ENCODE measurements at places on chromosomes 11 and 22. TPM values are rescaled to one million over a fixed set of nuclear protein-coding genes. Genes with fewer than 3 reads are reported as not detected.

GRCh38 chr11:33634291-33634834 lies 66.3 kb downstream of the C11orf91 start:
- DNase-seq, result no peak

The RIMBP3B gene
- not detected for polyA plus RNA-seq

The TMEM138 gene
- polyA plus RNA-seq, result 31.5 TPM

DNA sequence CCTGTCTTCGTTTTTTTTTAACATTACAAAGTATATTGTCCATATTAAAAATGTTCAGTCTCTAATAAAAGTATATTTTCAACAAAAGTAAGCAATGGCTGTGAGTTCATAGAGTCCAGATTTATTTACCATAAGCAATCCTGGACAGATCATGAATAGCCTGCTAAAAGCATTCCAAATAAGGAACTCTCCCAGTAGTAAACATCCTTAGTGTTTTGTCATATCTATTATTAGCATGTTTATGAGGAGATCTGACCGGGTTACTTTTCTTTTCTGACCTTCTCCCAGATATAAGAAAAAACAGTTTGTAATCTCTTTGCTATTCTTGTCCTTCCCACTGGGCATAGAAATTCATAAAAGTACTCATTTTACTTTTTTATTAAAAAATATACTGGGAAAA lies 403.9 kb upstream of the ANO3 start:
- no peak for DNase-seq

DNA sequence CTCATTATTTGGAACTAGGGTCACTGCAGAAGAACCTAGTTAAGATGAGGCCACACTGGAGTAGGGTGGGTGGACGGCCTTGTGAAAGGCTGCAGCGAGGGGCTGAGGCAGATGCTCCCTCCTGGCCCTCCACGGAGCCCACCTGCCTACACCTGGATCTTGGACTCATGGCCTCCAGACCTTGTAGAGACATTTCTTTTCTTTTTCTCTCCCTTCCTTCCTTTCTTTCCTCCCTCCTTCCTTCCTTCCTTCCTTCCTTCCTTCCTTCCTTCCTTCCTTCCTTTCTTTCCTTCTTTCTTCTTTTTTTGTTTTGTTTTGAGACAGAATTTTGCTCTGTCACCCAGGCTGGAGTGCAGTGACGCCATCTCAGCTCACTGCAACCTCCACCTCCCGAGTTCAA lies 26.6 kb downstream of the DUSP8 start:
- no peak for DNase-seq

GRCh38 chr22:48708558-48709245 lies 1119.0 kb downstream of the BRD1 start:
- DNase-seq, result no peak

GRCh38 chr11:126312961-126313360 lies 9.1 kb downstream of the DCPS start:
- no peak for DNase-seq

The RNF26 gene
- 5.8 TPM for polyA plus RNA-seq

- DNase-seq, result no peak
Measured at GRCh38 chr11:105829084-105829483, 193.0 kb downstream of the MSANTD4 start.

The PAMR1 gene
- 0.72 TPM for polyA plus RNA-seq

GRCh38 chr11:83583757-83584366 lies 297.7 kb upstream of the CCDC90B start:
- DNase-seq, result no peak

- DNase-seq, result no peak
Measured at GRCh38 chr11:60859616-60860250, 4.0 kb upstream of the PTGDR2 start.

DNA sequence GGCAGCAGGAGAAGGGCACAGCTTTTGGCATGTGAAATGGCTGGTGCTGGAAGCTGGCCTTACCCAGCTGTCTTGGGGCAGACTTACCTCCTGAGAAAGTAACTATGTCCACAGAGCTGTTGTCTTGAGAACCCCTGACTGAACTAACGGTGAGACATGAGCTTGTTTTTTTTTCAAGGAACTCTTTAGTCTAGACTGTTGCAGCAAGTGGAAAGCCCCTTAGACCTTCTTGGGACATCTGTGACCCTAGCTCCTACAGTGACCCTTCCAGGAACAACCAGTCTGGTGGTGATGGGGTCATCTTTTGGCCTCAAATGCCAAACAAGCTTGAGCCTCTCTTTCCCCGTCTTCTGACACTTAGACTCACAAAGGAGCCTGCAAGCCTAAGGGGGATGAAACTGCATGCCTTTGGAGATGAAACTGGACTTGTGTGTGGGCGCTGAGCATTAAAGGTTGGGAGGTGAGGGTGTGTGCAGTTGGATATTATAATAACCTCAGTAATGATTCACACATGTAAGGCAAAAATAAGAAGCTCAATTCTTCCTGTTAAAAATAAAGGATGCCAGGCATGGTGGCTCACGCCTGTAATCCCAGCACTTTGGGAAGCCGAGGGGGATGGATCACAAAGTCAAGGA lies 35.4 kb downstream of the SDHD start:
- no peak for DNase-seq

GRCh38 chr11:119756169-119756865 lies 27.3 kb upstream of the NECTIN1 start:
- DNase-seq, result no peak

DNA sequence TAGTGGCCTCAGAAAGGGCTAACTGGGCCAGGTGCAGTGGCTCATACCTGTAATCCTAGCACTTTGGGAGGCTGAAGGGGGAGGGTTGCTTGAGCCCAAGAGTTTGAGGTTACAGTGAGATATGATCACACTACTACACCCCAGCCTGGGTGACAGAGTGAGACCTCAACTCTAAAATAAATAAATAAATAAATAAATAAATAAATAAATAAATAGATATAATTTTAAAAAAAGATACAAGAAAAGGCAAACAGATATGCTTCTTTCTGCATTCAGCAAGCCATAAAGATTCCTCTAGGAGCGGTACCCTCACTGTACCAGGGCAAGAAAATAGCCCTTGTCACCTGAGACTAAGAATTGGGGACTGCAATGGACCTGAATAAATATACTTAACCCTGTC lies 1.3 kb upstream of the RSPH14 start:
- DNase-seq, result no peak

DNA sequence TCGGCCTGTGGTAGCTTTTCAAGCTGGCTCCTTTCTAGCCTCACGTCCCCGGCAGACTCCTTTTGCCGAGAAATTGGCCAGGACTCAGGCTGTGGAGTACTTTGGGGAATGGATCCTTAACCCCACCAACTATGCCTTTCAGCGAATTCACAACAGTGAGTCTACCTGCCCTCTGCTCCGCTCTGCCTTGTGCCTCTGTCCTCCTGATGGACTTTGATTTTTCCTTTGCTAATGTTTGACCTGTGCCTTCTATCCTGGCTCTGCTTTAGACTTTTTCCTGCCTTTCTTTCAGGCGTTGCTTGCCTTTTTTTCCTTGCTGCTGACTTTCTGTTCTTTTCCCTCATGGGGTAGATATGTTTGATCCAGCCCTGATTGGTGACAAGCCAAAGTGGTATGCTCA lies 12.5 kb downstream of the MADD start:
- no peak for DNase-seq

The SDHAF2 gene
- polyA plus RNA-seq, result 103 TPM

The P2RY2 gene
- polyA plus RNA-seq, result 50.9 TPM

The C1QTNF5 gene
- 4.7 TPM for polyA plus RNA-seq

- DNase-seq, result no peak
Measured at GRCh38 chr22:48507171-48507570, 1320.5 kb downstream of the BRD1 start.

- no peak for DNase-seq
Measured at GRCh38 chr22:42202048-42202447, 68.4 kb downstream of the TCF20 start.

The CD6 gene
- 0.34 TPM for polyA plus RNA-seq

The SGSM1 gene
- 0.09 TPM for polyA plus RNA-seq

- no peak for DNase-seq
Measured at GRCh38 chr11:27412192-27412691, 49.2 kb upstream of the CCDC34 start.

The RBM4B gene
- 12.8 TPM for polyA plus RNA-seq

- no peak for DNase-seq
Measured at GRCh38 chr11:117621226-117621625, 175.8 kb downstream of the DSCAML1 start.

The LRRC10B gene
- 2.1 TPM for polyA plus RNA-seq

The APOA4 gene
- not detected for polyA plus RNA-seq

The SMTNL1 gene
- polyA plus RNA-seq, result 19.7 TPM

DNA sequence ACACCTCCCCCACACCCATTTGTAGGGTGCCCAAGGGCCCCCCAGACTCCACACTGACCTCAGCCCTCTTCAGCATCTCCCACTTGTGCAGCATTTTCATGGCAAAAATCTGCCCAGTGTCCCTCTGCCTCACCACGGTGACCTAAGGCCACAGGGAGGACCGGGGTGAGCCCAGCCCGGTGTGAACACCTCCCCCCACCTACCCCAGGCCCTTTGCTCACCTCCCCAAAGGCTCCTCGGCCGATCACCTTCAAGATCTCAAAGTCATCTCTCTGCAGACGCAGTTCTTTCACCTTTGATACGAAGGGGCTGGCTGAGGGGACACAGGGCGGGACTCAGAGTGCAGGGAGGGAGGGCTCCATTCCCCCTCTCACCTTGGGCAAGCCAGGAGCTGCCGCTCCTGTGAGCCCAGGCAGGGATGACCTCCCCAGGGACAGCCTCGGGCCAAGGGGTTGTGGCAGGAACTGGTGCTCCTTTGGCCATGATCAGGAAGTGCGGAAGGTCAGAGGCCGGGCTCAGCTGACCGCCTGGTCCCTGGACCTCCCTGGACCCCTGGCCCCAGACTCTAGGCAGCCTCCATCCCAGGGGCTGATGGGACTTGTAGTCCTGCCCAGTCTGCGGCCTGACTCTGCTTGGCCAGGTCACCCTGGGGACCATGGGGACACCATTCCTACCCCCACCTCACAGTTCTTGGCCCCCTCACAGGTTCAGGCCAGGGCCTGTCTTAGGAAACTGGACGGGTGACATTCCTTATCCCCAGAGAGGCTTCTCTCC lies 2.7 kb downstream of the CDC42BPG start:
- DNase-seq, result no peak

The DNAJB13 gene
- 0.03 TPM for polyA plus RNA-seq

DNA sequence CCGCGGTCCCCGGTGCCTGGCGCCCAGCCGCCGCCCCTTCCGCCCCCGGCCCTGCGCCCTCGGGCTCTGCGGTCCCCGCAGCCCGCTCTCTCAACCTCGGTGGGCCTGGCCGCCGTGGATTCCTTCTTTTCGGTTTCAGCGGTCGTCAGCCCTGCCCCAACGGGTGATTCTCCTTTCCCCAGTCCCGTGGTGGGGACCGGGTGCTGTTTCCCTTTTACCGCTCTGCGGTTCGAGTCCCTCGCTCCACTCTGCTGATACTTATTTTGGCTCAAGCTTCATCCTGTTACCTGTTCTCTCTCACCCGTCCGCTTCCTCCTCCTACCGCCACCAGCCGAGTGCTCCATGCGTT lies 494 bp downstream of the ZDHHC5 start:
- no peak for DNase-seq

The ZFTA gene
- polyA plus RNA-seq, result 5.0 TPM

- DNase-seq, result no peak
Measured at GRCh38 chr11:21306739-21307358, 637.5 kb downstream of the NELL1 start.

GRCh38 chr11:27719546-27719925 lies 19.3 kb upstream of the BDNF start:
- DNase-seq, result no peak

The PRODH gene
- 11.3 TPM for polyA plus RNA-seq

- no peak for DNase-seq
Measured at GRCh38 chr11:76551400-76551799, 106.6 kb downstream of the EMSY start.

The MLC1 gene
- not detected for polyA plus RNA-seq

DNA sequence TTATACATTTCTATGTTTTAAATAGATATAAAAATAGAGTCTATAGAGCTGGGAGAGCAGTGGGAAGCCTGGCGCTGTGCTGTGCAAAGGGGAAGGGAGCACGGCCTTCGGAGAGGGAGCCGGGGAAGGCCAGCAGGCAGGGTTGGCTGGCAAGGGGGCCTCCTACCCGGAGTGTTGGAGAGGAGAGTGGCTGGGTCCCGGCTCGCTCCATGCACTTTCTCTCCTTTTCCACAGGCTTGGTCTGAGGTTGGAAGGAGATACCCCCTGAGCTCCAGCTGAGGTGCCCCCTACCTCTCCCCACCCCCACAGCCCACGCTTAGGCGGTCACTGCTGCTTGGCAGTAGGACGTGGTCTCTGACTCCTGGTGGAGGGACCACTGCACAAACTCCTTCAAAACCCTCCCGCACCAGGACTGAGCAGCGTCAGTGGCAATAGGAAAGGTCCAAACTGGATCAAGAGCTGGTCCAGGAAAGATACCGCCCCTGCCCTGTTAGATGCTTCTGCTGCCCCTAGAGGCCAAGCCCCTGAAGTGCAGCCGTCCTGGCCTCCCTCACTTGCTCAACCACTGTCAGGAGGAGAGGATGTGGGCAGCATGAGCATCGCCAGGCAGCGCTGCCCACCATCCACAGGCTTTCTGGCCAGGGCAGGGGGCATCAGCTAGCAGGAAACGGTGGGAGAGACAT lies 52.9 kb downstream of the SYT13 start:
- DNase-seq, result peak; percentile 83

The B4GALNT4 gene
- polyA plus RNA-seq, result 0.27 TPM

DNA sequence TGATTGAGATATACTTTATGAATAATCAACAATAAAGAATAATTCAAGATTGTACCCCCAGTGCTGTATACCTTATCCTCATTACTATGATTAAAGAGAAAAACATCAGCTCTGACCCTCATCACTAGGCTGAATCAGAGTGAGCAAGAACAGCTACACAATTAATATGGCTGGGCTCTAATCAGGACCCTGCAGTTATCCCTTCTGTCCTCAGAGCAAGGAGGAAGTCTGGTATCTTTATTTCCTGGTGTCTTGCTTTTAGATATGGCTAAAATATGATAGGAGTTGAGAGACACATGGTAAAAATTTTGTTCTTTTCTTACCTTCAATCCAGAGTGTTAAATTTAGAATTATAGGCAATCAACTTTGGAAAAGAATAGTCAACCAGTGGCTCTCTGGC lies 28.6 kb upstream of the GAB2 start:
- no peak for DNase-seq

DNA sequence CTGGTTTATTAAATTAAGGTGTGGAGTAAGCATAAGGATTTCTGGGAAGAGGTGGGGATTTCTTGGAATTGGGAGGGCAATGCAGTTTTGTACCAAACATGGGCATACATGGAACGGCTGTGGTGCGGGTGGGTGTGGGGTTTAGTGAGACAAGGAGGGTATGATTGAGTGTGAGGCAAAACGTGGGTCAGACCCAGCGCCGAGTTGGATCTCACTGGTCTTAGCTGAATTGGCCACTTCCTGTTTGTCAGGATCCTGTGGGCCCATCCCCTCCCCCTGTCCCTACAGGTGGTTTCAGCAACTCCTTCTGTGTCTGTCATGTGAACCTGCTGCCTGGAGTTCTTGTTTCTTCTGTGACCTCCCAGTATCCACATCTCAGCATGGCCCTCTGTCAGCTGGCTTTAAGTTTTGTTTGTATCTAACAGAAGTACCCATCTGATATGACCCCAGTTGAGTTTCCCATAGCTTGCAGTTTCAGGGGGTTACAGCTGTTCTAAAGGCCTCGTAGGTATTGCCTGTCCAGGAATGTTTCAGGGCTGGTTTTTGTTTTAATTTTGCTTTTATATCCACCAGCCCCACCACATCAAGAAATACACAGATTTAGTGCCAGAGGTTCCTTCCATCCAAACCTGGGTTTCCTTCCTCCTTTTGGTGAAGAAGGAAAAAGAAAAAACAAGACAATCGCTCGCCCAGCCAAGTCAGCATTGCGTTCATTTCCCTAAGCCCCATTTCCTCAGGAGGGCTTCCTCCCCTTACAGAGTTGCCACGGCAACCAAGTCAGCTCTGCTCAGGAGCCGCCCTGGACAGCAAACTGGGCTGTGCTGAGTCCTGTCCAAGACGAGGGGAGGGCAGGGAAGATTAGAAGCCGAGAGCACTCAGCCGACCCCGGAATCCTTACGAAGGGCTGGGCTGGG lies 6.0 kb downstream of the APOL1 start:
- DNase-seq, result peak; percentile 66

Data from psoas muscle (tissue), 8 donors.